ENCODE measurements at places on chromosomes 2 and 18.
A peak's percentile ranks its signal among the peaks of the same experiment; 100 is the strongest.

- H3K4me1 ChIP-seq: peaks cover 23% of the 10 kb centered on the region
- DNase-seq: no peak
- no peak overlapping the region for H3K4me3 ChIP-seq
- H3K27me3 ChIP-seq: peaks cover 33% of the 10 kb centered on the region
These were observed 2.8 kb downstream of the NPAS2 start for GRCh38 chr2:100822587-100823248.

DNA sequence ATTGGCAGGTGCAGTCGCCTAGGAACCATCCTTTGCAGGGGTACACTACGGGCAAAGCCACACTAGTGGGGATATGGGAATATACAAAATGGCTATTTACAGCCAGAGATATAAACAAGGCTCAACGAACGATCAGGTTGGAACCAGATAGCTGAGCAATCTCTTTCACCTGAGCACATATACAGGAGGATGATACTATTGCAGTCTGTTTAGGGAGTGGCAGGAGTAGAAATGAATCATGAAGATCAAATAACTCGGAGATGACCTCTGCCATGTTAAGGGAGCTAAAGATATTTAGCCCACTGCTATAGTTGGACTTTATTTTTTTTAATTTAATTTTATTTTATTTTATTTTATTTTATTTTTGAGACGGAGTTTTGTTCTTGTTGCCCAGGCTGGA is 33.8 kb downstream of the TEX44 start:
- no peaks in the 10 kb centered on the region for H3K27me3 ChIP-seq
- peaks cover 39% of the 10 kb centered on the region for H3K4me1 ChIP-seq
- no peak for DNase-seq

DNA sequence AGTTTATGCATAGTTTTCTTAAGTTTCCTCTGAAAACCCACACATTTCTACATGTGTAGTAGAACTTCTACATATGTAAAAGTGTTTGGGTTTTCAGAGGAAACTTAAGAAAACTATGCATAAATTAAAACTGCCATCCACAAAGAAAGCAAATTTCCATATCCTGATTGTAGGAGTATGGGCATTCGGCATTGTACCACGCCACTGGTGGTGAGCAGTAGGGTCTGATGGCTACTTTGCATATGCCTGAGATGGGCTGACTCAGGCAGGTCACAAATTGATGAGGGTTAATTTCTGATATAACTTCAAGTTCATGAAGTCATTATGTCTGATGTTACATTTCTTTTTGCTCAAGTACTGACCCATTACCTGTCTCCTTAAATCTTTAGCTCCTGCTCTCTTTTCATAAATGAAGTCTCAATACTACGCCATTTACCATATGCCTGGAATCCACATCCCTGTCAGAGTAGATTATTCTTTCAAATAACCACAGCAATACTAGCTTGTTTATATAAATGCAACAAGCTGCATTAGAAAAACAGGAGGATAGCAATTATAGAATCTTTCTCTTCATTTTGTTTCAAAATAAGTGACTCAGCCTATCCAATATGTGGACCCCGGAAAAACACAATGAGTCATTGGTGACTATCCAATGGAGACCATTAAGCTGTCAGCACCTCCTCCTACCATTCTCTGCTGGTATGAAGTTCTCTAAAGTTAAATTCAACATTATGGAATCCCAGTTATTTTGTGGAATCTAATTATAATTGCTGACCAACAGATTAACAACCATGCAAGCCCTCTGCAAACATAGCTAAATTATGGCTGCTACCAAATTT is 355.2 kb upstream of the UBE2E3 start:
- H3K27me3 ChIP-seq: no peaks in the 10 kb centered on the region
- H3K4me1 ChIP-seq: no peaks in the 10 kb centered on the region
- H3K27ac ChIP-seq: no peak overlapping the region
- H3K4me3 ChIP-seq: no peak overlapping the region
- no peaks in the 10 kb centered on the region for H3K36me3 ChIP-seq

GRCh38 chr2:128359841-128360240 is 41.2 kb upstream of the HS6ST1 start:
- H3K4me1 ChIP-seq: no peaks in the 10 kb centered on the region
- H3K4me3 ChIP-seq: no peak overlapping the region
- H3K27me3 ChIP-seq: no peaks in the 10 kb centered on the region
- DNase-seq: no peak
- no peaks in the 10 kb centered on the region for H3K36me3 ChIP-seq

DNA sequence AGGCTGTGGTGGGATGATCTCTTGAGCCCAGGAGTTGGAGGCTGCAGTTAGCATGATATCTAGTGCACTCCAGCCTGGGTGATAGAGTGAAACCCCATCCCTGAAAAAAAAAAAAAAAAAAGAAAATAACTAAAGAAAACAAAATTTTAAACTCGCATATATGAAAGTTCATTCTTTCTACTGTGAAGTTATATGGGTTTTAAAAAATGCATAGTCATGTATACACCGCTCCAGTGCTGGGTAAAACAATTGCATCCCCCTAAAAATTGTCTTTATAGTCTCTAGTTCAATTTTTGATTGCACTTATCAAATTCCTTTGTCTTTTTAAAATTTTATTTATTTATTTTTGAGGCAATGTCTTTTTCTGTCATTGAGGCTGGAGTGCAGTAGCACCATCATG is 65.0 kb upstream of the ACYP2 start:
- H3K36me3 ChIP-seq: peaks cover 16% of the 10 kb centered on the region
- no peaks in the 10 kb centered on the region for H3K27me3 ChIP-seq
- no peak overlapping the region for H3K27ac ChIP-seq

GRCh38 chr2:189408294-189408693 is 33.0 kb upstream of the WDR75 start:
- H3K27me3 ChIP-seq: no peaks in the 10 kb centered on the region
- no peak overlapping the region for H3K27ac ChIP-seq
- H3K36me3 ChIP-seq: no peaks in the 10 kb centered on the region

GRCh38 chr2:211745295-211746097 is 793.1 kb downstream of the ERBB4 start:
- H3K36me3 ChIP-seq: no peaks in the 10 kb centered on the region
- DNase-seq: peak; percentile 45
- H3K4me1 ChIP-seq: no peaks in the 10 kb centered on the region
- no peaks in the 10 kb centered on the region for H3K27me3 ChIP-seq

- no peak overlapping the region for H3K27ac ChIP-seq
- DNase-seq: no peak
- H3K27me3 ChIP-seq: peaks cover 10% of the 10 kb centered on the region
- no peaks in the 10 kb centered on the region for H3K36me3 ChIP-seq
These were observed 8.9 kb upstream of the SESTD1 start for GRCh38 chr2:179273461-179273962.

- H3K36me3 ChIP-seq: no peaks in the 10 kb centered on the region
- no peak overlapping the region for H3K4me3 ChIP-seq
- peaks cover 10% of the 10 kb centered on the region for H3K4me1 ChIP-seq
- DNase-seq: peak; percentile 44
- no peaks in the 10 kb centered on the region for H3K27me3 ChIP-seq
- H3K27ac ChIP-seq: no peak overlapping the region
These were observed 88.8 kb upstream of the ASB18 start for GRCh38 chr2:236352761-236353593.

- peaks cover 80% of the 10 kb centered on the region for H3K36me3 ChIP-seq
- H3K4me1 ChIP-seq: peaks cover 41% of the 10 kb centered on the region
These were observed 20.5 kb downstream of the GYPC start for GRCh38 chr2:126676221-126677175.

- H3K4me1 ChIP-seq: no peaks in the 10 kb centered on the region
- H3K27ac ChIP-seq: no peak overlapping the region
- H3K4me3 ChIP-seq: no peak overlapping the region
These were observed 192.1 kb downstream of the OTX1 start for GRCh38 chr2:63242747-63243146.

DNA sequence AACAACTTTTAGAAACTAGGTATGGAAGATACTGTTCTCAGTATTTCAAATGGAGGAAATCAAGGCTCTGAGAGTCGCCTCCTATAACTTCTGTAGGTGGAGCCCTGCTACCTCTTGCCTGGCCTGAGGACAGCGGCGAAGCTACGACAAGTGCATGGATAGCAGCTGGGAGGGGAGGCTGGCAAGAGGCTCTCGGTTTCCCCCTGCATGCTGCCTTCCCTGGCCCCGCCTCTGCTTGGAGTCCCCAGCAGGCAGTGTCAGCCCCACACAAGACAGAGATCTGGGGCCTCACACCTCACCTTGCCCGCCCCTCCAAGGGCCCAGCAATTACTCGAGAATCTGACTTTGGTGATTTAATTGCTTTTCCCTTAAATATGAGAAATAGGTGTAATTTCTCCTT is 107.6 kb upstream of the POU3F3 start:
- H3K27ac ChIP-seq: no peak overlapping the region
- no peaks in the 10 kb centered on the region for H3K36me3 ChIP-seq
- no peaks in the 10 kb centered on the region for H3K4me1 ChIP-seq
- no peak overlapping the region for H3K4me3 ChIP-seq
- H3K27me3 ChIP-seq: peaks cover under 1% of the 10 kb centered on the region

DNA sequence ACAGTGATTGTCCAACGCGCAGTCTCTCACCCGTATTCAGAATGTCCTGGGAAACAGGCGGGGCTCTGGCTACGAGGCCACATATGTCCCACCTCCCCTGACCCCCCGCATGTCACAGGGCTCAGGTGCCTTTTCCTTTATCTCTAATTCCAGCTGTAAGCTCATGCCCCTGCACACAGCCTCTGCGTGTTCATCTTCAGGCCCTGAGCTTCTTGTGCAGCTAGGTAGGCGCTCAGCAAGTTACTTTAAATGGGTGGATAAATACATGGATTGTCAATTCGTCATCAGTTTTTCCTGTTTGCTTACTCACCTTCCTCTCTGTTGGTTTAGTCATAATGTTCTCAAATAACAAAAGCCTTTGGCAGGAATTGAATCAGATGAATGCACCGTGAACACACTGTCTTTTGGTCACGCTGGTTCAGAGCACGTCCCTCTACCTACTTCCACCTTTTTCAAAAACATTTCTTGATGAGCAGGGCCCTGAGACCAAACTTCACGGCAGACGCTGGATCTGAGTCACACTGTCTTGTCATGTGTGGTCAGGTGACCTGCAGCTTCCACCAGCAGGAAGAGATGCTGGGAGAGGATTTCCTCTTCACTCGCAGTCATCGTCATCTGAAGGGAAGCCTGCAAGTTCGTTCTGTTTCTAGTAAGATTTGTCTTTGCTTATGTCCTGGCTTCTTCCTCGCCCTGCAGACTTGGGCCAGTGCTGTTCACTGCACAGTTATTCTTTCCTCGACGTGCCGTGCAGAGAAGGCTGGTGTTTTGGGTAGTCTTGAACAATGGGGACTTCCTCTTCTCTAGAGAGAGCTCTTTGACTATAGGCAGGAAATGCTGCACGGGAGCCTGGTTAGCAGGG is 138.1 kb downstream of the PTGR3 start:
- peaks cover 35% of the 10 kb centered on the region for H3K4me1 ChIP-seq
- H3K36me3 ChIP-seq: peaks cover 25% of the 10 kb centered on the region
- H3K4me3 ChIP-seq: peak overlapping the region; percentile 71
- peak overlapping the region; percentile 98 for H3K27ac ChIP-seq
- DNase-seq: peak; percentile 81
- H3K27me3 ChIP-seq: no peaks in the 10 kb centered on the region

DNA sequence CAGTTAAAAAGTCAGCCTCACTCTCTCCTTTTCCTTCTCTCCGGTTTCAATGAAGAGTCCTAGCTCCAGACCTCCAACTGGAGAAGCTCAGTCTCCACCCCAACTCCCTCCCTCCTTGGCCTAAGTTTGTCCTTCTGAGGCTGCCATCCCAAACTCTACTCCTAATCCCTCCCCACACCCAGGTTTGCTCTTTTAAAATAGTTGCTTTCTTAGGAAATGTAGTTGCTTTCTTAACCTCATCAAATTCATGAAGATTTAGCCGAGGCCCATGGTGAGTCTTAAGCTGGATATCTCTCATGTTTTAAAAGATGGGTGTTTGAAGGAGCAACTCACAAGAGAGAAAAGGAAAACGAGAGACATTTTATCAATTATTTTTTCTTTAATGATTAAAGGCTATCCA is 937 bp upstream of the LANCL1 start:
- no peaks in the 10 kb centered on the region for H3K27me3 ChIP-seq
- H3K4me3 ChIP-seq: peak overlapping the region; percentile 97
- peaks cover 4% of the 10 kb centered on the region for H3K36me3 ChIP-seq

DNA sequence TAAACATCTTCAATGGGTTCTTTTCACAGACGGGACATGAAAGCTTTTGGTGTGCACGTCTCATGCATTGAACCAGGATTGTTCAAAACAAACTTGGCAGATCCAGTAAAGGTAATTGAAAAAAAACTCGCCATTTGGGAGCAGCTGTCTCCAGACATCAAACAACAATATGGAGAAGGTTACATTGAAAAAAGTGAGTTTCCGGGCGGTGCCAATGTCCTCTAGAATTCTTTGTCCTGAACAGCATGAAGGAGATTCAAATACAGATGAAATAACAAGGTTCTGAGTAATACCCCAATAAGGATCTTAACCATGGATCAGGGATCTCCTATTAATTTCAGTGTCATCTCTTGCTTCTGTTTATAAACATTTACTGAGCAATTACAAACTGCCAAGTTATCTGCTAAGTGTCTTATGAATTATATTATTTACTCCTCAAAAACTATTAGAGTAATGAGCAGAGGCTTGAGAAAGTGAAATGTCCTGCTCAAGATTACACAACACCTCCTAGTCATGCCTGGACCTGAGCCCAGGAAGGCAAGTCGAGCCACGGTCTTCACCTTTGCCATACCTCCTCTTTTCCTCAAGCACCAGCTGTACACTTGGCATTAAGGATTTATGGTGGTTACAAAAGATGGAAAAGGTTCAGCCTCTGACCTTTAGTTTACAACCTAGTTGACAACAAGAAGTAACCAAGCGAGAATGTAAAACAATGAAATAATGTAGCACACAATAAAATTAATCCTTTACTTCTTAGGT is 22.6 kb downstream of the DHRS9 start:
- H3K27ac ChIP-seq: no peak overlapping the region
- H3K4me3 ChIP-seq: no peak overlapping the region
- no peaks in the 10 kb centered on the region for H3K36me3 ChIP-seq
- H3K27me3 ChIP-seq: no peaks in the 10 kb centered on the region
- no peak for DNase-seq

- no peak for DNase-seq
- H3K4me3 ChIP-seq: no peak overlapping the region
- H3K36me3 ChIP-seq: peaks cover 10% of the 10 kb centered on the region
- peaks cover 37% of the 10 kb centered on the region for H3K4me1 ChIP-seq
- no peak overlapping the region for H3K27ac ChIP-seq
These were observed 347.0 kb upstream of the ID2 start for GRCh38 chr2:8334866-8335325.

DNA sequence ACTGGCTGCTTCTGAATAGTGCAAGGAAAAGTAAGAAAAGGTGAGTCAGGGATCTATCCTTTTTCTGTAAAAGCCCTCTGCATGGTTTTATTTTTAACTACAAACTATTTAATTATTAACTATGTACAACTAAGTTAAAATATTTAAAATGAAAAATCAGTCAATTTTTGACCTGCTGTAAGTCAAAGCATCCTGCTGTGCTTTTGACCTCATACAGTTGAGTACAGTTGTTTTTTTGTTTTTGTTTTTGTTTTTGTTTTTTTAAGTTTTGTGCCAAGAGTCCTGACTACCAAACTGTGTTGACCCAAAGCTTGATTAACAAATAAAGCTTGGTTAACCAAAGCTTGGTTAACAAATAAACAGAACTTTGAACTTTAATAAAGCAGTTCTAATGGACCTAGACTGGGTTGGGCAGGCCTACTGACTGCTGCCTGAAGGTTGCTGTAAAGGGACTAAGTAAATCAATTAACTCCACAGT is at the start of gene ACMSD:
Gene ACMSD (plus strand): TSS at position 474 of the 478 bp plus-strand sequence. CDS start 67 bp downstream, outside the sequence.
- H3K4me3 ChIP-seq: no peak within 1 kb of the TSS
- H3K4me1 ChIP-seq: no peaks in the 10 kb centered on the region
- H3K36me3 ChIP-seq: no peaks in the 10 kb centered on the region
- no peak within 1 kb of the TSS for H3K27ac ChIP-seq
- peaks cover 28% of the 10 kb centered on the region for H3K27me3 ChIP-seq

GRCh38 chr2:224433442-224433841 is 31.5 kb upstream of the FAM124B start:
- H3K27me3 ChIP-seq: peaks cover 2% of the 10 kb centered on the region
- H3K4me3 ChIP-seq: no peak overlapping the region
- H3K4me1 ChIP-seq: no peaks in the 10 kb centered on the region
- no peak for DNase-seq
- no peaks in the 10 kb centered on the region for H3K36me3 ChIP-seq

Measured in activated CD4-positive, alpha-beta T cell treated with anti-CD3 and anti-CD28 coated beads, Interleukin-2, amount 10 ng/mL, durations not matched to agents 7 days and 5 days (primary cell).